ENCODE measurements at places on chromosomes 7 and 10. TPM values are rescaled to one million over a fixed set of nuclear protein-coding genes. Genes with fewer than 3 reads are reported as not detected.

Gene TMEM184A
- under 0.01 TPM for total RNA-seq

Gene NPFFR1
- total RNA-seq, result not detected

Gene EPC1
- total RNA-seq, result 19.3 TPM

Gene DOCK4
- 30.3 TPM for total RNA-seq

Gene CREB3L2
- total RNA-seq, result 39.3 TPM

Gene MAGI2
- total RNA-seq, result 17.0 TPM

Gene RARRES2
- total RNA-seq, result 174 TPM

Gene HECW1
- total RNA-seq, result 6.1 TPM

Gene SKIDA1
- total RNA-seq, result 0.51 TPM

Gene PPP1R9A
- total RNA-seq, result 3.3 TPM

Gene HHEX
- total RNA-seq, result 3.5 TPM

Gene XRCC2
- total RNA-seq, result under 0.01 TPM

Gene GBX1
- total RNA-seq, result not detected

Gene TMEM236
- total RNA-seq, result 0.17 TPM

Gene MRLN
- not detected for total RNA-seq

Gene PKD1L1
- total RNA-seq, result under 0.01 TPM

Gene ANKRD61
- total RNA-seq, result 0.26 TPM

Gene CADPS2
- 40.8 TPM for total RNA-seq

Gene APBB1IP
- total RNA-seq, result 3.1 TPM

Gene TRIM4
- total RNA-seq, result 35.4 TPM
